Activated CD4-positive, alpha-beta memory T cell treated with anti-CD3 and anti-CD28 coated beads for 36 hours (primary cell): ENCODE measurements at places on chromosomes 3 and 15. TPM values are rescaled to one million over a fixed set of nuclear protein-coding genes. Genes with fewer than 3 reads are reported as not detected.
A peak's percentile ranks its signal among the peaks of the same experiment; 100 is the strongest.

Gene RLBP1
- total RNA-seq, result not detected

DNA sequence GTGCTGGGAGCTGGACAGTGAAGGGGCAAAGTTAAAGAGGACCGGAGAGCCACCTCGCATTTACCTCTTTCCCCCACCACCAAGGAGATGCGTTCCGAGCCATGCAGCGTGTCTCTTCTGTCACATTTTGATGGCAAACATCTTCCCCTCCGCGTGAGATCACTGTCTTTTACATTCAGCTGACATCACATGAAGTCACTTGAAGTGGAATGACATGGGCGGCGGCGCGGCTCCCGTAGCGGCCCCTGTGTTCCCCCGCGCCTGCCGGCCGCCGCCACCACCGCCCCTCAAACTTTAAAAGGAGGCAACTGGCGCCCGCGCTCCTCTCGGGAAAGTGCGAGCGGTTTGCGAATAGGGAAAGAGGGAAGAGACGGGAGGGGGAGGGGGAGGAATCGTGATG, at the start of gene FEZF2:
Gene FEZF2, minus strand, starts transcription at position 336 of the 400 bp plus-strand sequence. CDS start 682 bp downstream, outside the sequence.
- no peak for DNase-seq

GRCh38 chr15:101250873-101251829, 697 bp downstream of the CHSY1 start:
- peak; percentile 31 for DNase-seq

- DNase-seq, result peak; percentile 81
Observed at GRCh38 chr3:187150599-187150998, 11.3 kb upstream of the RPL39L start.

Gene VEPH1
- not detected for total RNA-seq

GRCh38 chr3:46348823-46349482, 5.0 kb upstream of the CCR2 start:
- no peak for DNase-seq

GRCh38 chr15:70435369-70435768, 328.0 kb downstream of the UACA start:
- DNase-seq, result no peak

Gene PPM1L
- total RNA-seq, result 2.7 TPM

GRCh38 chr3:59839810-59840515, 790.1 kb upstream of the CFAP20DC start:
- DNase-seq, result peak; percentile 32

GRCh38 chr15:53400986-53401385, 358.5 kb downstream of the WDR72 start:
- DNase-seq, result no peak

DNA sequence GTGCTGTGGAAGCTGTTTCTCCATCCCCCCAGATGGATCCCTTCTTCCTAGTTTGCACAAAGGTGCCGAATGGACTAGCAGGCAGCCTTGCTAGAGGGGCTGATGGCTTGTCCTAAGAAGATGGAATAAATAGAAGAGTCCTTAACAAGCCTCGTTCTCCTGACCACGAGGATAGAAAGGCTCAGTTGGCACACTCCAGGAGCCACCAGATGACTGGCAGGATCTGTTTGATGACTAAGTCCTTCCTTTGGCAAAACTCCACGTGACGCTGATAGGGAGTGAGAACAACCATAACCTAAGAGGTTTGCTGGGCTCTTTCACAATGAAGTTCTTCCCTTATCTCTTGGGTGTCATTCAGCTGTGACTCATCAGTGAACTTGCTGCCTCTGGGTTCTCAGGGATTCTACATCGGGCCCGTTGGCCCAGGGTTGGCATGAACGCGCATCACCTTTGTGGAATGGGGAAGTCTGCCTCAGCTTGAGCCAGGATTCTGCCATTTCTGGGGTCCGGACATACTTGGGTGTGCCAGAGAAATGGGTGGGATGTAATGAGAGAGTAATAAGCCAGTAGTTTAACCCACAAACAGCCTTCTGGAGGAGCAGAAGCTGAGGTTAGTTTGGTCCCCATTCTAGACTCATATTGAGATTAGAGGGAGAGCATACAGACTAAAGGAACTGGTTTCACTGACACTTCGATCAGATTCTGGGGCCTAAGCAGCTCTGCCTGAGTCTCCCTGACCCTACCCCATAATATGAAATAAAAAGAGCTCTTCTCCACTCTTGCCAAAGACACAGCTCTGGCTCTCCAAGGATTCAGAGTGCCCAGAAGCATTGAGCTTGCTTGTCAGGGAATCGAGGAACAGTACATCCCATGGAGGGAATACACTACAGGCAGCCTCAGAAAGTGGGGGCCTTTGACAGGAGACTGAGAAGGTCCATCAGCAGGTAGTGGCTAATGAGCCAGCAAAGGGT, 2.0 kb upstream of the MELTF start:
- DNase-seq, result peak; percentile 75

DNA sequence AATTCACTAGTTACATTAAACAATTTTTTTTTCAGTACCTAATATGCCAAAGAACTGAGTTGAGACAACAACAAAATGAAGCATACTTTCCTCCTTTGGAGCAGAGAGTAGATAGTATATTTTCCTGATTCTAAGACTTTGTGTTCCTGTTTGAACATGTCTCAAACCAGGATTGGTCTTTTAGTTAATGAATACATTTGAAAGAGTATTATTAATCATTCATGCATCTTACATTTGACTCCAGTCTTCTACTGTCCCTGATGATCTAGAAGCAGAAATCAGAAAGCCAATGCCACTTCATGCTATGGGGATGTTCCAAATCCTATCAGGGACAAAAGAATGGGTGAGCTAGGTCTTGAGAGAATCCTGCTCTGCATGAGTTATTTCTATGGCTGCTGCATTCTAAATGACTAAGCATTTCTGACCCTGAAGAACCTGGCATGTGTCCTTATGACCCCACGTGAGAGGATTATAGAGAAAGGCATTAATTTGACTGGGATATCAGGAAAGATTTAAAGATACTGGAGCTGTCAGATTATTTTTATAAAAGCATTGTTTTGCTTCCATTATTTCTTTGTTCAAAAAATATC, 32.9 kb upstream of the MBNL1 start:
- no peak for DNase-seq

- DNase-seq, result peak; percentile 81
Observed at GRCh38 chr15:100602823-100603393, 519 bp downstream of the ASB7 start.

GRCh38 chr3:77816366-77816765, 776.5 kb downstream of the ROBO2 start:
- no peak for DNase-seq

- no peak for DNase-seq
Observed at GRCh38 chr3:33505027-33505426, 64.8 kb upstream of the UBP1 start.

DNA sequence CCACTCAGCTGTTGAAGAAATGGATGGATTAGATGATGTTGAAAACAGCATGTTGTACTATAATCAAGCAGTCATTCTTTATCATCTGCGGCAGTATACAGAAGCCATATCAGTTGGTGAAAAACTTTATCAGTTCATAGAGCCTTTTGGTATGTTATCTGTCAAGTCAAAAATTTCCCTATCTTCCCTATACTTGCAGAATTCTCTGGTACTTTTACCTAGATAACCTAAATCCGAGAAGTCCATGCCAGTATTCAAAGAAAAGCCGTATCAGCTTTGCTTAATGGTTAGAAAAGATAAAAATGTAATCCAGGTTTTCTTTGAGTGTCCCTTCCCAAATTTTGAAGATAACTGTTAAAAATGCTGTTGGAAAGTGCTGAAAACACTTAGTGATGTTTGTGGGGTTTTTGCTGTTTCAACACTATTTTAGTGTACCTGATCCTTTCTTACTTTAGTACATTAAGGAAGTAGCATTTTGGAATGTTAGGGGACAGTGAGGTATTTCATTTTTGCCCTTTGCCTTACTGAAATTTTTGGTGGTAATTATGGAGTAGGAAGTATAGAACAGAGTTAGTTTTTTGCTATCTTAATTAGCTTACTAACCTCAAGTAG, 23.8 kb downstream of the CNOT10 start:
- DNase-seq, result no peak

GRCh38 chr3:74268753-74269152, 345.7 kb downstream of the CNTN3 start:
- DNase-seq, result no peak

DNA sequence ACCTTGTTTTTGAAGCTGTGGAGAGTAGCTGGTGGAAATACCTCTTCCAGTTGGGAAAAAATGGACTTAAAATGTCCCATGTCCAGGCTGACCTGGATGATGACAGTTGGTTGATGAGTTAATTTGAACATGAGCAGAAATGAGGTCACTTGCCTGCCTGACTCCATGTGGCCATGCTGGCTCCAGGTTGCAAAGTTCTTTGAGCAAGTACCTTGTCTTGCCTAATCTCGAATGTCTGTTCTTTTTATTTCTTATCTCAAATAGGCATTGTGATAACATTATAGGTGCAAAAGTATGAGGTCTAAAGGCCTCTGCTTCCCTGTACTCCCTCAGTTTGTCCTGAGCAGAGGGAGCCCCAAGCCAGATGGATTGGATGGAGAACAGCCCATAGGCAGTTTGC, 9.0 kb downstream of the MAPKBP1 start:
- no peak for DNase-seq

GRCh38 chr15:42080919-42081830, 13.2 kb downstream of the PLA2G4D start:
- no peak for DNase-seq

Gene COL6A5
- total RNA-seq, result not detected

Gene KIF23
- total RNA-seq, result 55.6 TPM

DNA sequence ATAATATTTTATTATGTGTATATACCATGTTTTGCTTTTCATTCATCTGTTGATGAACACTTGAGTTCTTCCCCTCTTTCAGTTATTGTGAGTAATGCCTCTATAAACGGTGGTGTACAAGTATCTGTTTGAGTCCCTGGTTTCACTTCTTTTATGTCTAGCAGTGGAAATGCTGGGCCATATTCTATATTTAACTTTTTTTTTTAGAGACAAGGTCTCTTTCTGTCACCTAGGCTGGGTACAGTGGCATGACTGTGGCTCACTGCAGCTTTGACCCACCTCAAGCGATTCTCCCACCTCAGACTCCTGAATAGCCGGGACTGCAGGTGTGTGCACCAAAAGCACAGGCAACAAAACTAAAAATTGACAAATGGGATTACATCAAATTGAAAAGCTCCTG, 19.9 kb downstream of the GOLM2 start:
- DNase-seq, result peak; percentile 56

DNA sequence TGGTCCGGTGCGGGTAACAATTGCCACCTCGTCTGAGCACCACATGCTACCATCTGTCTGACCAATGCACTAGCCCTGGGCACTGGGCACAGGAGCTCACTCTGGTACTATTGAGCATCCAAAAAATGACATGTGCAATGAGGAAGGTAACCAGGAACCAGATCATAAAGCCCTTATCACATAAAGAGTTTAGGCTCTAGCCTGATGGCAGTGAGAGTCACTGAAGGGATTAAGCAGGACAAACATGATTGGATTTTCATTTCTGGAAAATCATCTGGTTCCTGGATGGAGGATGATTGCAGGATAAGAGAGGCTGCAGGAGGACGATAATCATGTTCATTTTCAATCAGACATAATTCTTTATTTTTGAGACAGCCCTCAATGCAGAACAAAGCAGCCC, 12.4 kb downstream of the NDUFB4 start:
- no peak for DNase-seq

DNA sequence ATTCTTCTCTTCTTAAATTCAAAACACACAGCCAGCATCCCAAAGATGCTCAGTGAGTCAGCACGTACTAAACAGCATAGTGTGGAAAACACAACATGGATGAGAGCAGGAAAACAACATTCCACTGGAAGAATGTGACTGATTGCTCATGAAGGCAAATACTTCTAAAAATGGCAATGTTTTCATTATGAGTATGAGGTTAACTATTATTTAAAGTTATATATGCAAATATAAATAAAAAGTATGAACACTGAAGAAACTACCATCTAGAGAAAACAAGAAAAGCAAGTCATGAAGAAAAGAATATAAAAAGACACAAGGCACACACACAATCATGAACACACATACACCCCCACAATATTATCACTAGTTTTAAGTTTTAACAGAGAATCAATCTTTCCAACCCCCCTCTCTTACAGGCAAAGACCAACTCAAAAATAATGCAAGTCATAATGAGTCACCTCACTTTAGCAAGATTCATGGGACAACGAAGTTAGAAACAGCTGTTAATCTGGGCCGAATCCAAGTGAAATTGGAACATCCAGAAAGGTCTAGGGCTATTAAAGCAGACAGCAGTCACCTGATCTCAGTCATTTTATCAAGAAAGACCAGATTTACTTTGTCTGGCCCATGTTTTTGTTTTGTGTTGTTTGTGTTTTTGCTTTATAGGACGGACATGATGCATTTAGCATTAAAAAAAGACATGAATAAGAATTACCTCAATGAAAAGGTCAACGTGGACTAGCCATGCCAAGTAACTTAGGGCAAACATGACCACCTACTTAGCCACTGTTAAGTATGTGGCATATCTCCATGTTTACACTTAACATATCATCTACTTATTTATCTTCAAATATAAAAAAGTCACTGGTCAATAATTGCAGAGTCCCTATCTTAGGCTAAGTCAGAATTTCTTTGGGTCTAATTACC, 18.1 kb downstream of the GBE1 start:
- no peak for DNase-seq

DNA sequence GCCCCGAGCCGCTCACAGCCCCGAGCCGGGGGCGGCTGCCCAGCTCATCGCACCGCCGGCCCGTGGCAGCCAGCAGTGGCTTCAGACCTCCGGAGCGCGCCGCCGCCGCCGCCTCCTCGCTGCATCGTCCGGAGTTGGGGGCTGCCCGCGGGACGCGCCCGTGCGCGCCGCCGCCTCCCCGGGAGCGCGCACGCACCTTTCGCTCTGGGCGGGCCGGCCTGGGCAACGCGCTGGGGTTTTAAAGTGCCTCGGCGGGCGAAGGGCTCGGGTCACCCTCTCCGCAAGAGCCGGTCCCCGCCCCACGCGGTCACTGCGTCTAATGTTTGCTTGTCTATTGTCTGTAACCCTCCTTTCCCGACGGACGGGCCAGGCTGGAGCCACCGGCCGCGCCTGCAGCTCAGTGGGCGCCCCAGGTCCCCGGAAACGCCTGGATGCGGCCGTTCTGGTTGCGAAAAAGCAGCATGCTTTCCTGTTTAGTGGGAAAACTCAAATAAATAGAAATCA, at the start of gene RYK:
Gene RYK, minus strand, starts transcription at position 143 of the 504 bp plus-strand sequence. CDS start 205 bp downstream, outside the sequence.
- DNase-seq, result peak; percentile 82

Gene CLPX
- total RNA-seq, result 58.8 TPM
